ENCODE measurements at places on chromosomes 11 and 22.

DNA sequence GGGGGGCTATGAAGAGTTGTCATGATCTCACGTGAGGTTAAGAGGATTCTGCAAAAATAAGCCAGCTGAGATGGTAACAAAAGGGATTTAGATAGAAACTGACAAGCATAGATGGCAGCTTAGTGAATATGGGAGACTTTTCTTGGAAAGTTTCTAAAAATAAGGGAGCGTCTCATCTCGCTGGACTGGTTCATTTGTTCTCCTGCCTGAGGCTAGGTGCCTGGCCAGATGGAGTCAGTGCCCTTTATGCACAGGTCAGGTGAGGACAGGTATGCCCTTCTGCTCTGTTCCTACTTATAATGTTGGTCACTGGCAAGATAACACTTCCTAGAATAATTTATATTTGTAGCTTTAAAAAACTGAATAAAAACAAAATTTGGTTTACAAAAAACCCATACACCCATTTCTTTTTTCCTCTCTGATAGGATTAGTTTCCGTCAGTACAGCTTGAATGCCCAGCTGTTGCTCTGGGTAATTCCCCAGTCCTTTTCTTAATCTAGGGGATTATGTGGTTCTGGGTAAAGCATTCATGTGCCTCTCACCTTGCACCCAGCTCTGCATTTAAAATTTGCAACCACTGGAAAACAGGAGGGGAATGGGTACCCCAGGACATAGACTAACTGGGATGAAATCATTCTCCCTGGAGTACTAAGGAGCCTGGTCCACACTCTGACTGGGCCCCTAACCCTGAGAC lies 90.0 kb downstream of the AMOTL1 start:
- DNase-seq = no peak

DNA sequence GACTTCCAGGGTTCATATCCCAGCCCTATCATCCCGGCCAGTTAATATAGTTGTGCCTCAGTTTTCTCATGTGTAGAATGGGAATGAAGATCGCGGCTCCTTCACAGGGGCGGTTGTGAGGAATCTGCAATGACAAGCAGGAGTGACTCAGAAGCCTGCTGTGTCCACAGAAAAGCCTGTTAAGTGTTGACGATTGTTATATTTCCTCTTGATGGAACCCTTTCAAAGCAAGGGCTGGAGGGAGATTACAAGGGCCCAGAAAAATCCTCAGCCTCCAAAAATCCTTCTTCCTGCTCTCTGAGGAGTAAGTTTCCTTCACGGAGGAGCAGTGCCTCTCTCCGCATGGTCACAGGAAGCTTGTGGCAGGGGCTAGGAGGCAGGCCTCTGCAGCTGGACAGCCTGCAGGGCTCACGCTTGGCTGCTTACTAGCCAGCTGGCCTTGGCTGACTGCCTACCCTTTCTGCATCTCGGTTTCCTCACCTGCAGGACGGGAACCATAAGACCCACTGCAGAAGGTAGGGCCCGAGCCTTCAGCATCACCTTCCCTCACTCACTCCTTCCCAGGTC lies 63.4 kb downstream of the CACNG2 start:
- DNase-seq = no peak

- no peak for DNase-seq
Observed at GRCh38 chr11:116055064-116055463, 550.8 kb upstream of the CADM1 start.

GRCh38 chr11:96091476-96091875 lies 167.6 kb upstream of the MTMR2 start:
- DNase-seq = no peak

DNA sequence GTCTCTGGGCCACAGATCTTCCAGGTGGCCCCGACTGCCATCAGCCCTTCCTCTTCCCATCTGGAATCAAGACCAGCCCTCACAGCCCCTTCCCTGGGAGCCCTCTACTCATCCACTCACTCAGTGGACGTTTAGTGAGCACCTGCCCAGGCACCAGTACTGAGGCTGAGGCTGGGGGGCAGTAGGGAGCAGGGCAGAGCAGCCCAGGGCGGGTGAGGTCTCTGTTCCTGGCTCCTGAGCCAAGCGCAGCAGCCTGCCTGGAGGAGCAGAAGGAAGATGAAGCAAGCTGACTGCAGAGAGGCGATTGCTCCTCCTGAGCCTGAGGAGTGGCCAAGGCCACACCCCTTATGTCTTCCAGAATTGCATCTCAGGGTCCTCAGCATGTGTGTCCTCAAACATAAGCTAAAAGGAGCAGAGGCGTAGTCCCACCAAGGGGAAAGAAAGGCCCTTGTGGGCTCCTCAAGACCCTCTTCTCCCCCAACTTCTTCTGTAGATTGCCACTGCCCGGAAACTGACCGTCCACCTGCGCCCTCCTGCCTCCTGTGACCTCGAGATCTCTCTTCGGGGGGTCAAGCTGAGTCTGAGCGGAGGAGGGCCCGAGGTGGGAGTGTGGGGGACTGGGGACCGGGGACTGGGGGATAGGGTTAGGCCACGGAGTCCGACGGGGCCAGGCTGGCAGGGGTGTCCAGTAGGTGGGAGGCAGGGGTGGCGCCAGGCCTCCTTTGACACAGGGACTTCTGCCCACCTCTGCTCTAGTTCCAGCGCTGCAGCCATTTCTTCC lies 5.8 kb downstream of the MAPK8IP2 start:
- DNase-seq = no peak

GRCh38 chr11:29978549-29978948 lies 38.3 kb downstream of the KCNA4 start:
- DNase-seq = no peak

DNA sequence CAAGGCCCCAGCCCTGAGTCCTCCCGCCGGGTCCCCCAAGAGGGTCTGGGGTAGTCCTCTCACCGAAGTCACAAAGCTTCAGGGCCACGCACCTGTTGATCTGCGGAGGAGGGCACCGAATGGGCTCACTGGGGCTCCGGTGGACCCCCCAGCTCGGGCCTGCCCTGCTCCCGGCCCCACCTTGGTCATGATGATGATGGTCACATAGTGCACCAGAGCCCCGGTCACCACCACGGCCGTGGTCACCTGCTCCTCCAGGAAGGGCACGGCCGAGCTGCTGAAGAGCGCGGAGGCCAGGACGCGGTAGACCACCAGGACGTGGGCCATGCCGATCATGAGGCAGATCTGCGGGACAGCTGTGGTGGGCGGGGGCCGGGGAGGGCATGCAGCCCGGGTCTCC lies 13.5 kb upstream of the SIGIRR start:
- DNase-seq = no peak

DNA sequence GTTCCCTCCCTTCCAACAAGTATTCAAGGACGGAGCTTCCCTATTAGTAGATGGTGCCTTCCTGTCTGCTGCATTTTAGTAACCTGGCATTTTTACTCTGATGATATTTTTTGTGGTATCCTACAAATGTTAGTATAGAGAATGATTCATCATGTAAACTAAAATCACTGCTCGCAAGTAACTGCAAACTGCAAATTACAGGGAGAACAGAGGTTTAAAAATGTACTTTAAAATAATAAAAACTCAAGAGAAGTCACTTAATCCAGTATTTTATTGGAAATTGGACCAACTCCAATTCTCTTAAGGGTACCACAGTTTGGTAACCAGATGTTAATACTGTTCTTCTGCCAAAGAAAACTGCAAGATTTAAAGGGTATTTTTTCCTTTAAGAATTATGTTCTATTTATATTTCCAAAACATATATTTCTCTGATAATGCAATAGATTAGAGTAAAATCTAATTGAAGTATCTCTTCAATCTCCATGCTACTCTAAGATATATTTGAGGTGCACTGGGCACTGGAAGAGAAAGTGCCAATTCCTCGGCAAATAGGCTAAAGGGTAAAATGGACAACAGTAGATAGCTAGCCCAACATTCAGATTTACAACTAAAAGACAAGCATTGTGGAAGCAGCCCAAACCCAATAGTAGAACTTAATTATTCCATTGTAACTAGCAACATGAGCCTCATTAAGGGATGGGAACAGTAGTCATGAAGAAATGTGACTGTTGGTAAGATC lies 298.0 kb downstream of the TTC28 start:
- no peak for DNase-seq

- DNase-seq = no peak
Observed at GRCh38 chr22:38781033-38781432, 12.9 kb downstream of the DNAL4 start.

GRCh38 chr11:72069200-72069599 lies 11.1 kb downstream of the NUMA1 start:
- no peak for DNase-seq

DNA sequence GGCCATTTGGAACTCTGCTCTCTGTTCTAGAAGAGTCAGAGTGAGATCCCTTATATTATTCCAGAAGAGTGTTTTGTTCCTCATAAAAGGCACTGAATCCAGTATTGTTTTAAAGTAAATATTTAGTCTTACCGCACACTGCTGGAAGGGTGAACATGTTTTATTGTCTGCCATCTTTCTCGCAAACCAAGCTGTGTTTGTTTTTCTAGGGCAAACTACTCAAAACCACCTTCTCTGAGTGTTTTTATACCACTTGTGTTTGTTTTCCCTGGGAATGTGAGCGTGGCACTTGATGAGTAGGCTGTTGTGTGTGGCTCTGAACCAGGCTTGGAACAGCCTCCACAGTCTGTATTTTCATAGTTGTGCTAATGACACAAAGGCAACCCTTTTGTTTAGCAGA lies 89.8 kb downstream of the DBX1 start:
- no peak for DNase-seq

DNA sequence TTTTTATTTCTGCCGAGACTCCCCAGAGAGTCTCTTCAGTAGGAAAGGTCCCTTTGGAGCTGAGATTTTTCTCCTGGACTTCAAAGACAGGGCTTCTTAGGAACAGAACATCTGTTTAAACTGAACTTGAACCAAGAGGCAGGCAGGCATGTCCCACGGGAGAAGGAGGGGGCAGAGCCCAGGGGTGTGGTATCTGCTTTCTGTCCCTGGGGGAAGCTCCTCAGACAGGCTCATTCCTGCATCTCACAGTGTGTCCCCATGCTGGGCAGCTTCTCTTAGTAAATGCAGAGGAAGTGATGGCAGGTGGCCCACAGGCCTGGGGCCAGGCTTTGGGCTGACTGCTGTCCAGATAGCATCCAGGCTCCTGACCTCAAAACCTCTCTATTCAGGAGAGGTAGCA lies 47.3 kb downstream of the TSPAN18 start:
- DNase-seq = no peak

DNA sequence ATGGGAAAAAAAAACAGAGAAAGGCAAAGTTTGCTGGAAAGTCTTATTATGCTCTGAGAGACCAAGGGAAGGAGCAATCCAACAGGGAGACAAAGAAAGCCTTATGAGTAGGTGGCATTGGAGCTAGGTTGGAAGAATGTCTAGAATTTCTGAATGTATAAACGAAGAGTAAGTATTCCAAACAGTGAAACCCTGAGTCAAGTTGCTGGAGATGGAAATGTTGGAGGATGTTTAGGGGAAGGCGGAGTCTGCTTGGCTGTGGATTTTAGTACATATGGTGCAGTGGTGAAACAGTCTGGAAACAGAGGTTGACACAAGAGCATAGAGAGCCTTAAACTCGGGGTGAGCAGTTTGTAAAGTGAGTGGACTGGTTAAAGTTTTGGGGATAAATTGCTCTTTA lies 314.8 kb upstream of the CADM1 start:
- DNase-seq = no peak

- no peak for DNase-seq
Observed at GRCh38 chr11:1146365-1146764, 11.4 kb upstream of the MUC5AC start.

DNA sequence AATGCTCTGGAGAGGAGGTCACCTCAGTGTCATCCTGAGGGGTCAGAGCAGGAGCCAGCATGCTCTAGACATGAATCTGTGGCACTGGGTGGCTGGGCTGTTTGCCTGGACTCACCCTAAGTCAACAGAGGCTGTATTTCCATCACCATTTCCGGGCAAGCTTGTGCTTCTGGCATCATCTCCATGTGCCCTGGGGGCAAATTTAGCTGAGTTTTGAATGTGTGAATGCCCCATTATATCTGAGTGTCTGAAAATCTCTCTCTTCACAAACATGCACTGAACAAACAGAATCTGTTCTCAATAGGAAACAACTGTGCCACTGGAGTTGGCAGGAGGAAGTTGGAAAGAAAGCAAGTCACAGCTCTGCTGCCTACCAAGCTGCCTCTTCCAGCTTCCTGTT lies 356.2 kb downstream of the GRM5 start:
- no peak for DNase-seq

DNA sequence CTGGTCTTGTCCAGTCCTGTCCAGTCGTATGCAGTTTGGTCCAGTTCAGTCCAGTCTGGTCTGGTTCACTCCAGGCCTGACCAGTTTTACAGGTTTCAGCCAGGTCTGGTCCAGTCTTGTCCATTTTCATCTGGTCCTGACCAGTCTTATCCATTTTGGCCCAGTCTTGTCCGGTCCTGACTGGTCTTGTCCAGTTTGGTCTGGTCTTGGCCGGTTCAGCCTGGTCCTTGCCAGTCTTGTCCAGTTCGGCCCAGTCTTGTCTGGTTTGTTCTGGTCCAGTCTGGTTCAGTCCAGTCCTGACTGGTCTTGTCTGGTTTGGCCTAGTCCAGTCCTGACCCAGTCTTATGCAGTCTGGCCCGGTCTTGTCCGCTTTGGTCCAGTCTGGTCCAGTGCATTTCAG lies 380.2 kb downstream of the OR4C45 start:
- DNase-seq = no peak

DNA sequence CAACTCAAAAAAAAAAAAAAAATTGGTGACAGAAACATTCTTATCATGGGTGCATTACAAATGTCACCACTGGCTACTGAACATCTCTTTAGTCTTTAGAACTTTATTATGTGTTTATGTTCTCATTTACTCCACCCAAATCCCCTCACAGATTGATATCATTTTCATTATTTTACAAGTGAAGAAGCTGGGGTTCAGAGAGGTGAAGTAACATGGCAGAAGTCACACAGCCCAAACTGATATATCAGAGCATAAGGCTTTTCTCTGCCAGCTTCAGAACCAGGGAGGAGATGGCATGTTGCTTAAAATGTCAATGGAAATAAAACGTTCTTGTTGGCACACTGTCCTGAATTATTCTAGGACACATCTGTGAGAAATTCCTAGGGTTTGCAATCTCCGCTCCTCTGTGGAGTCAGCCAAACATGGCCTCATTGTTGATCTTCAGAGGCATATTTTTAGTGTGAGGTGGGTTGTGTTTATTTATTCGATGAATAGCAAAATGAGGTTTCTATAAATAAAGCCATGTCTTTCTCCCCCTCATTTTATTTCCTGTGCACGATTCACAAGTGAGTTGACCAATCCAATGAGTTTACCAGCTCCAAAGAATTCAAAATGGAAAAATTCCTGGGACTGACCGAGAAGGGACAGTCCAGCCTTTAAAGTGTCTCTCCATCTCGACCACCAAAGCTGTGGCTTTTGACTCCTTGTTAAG lies 72.9 kb upstream of the ANO1 start:
- DNase-seq = peak; percentile 24

GRCh38 chr11:79078456-79078855 lies 362.4 kb downstream of the TENM4 start:
- no peak for DNase-seq

GRCh38 chr22:30922151-30922611 lies 46.4 kb downstream of the MORC2 start:
- no peak for DNase-seq

DNA sequence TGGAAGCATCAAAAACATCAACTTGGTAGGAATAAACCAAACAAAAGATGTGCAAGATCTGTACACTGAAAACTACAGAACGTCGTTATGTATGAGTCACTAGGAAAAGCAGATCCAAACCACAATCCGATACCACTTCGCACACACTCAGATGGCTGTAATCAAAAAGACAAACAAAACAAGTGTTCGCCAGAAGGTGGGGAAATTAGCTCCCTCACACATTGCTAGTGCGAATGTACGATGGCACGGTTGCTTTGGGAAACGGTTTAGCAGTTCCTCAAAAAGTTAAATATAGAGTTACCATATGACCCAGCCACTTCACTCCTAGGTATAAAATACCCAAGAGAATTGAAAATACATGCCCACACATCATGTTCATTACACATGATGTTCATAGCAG lies 14.8 kb upstream of the CARD10 start:
- peak; percentile 69 for DNase-seq

Measured in AG04449 (cell line).